ENCODE measurements at places on chromosomes 5 and 9.

GRCh38 chr5:76683816-76684731 is 31.9 kb upstream of the F2R start:
- DNase-seq = no peak

- peak; percentile 54 for DNase-seq
These were observed 48.1 kb downstream of the SPATA31C2 start for GRCh38 chr9:88090151-88090581.

GRCh38 chr5:76271836-76272235 is 131.2 kb upstream of the IQGAP2 start:
- no peak for DNase-seq

- no peak for DNase-seq
These were observed 12.0 kb upstream of the ASS1 start for GRCh38 chr9:130432796-130433167.

DNA sequence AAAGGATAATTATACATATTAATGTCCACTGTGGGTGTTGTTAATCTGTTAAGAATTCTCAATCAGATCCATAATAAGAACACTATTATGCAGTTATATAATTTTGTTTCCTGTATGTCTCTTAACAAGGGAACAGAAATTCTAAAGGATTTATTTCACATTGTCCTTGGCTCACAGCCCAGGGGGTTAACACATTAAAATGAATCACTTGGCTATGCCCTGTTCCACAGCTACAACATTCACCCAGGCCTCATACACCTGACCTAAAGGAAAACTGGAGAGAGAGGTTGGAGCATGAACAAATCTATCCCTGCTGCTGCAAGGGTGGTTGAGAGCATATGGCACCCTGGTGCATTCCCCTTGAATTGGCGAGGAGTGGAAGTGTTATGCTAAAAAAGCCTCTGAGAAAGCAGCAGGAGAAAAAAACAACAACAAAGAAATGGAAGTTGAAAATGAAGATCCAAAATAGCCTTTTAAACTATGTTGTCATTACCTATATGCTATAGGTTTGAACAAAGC is 116.0 kb downstream of the KCNN2 start:
- DNase-seq = no peak

DNA sequence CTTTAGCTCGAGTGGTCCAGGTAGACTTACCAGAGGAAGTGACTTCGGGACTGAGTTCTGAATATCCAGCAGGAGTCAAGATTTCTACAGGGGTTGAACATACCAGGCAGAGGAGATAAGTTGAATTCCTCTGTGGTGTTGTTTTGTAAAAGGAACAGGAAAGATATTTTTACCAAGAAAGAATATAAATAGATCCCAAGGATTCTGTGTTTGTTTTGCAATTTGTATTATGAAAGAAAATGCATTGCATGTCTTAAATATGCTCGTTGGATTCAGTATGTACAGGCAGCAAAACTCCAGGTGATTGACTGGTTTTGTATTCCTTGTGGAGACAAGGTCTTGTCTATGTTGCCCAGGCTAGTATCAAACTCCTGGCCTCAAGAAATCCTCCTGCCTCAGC is 197.8 kb downstream of the FRMD3 start:
- no peak for DNase-seq
